ENCODE measurements at places on chromosomes 5 and 9.

GRCh38 chr5:133234273-133234672 is 182.5 kb downstream of the HSPA4 start:
- no peak for DNase-seq

- DNase-seq: no peak
These were observed 101.5 kb downstream of the SPATA31D1 start for GRCh38 chr9:82090046-82090445.

DNA sequence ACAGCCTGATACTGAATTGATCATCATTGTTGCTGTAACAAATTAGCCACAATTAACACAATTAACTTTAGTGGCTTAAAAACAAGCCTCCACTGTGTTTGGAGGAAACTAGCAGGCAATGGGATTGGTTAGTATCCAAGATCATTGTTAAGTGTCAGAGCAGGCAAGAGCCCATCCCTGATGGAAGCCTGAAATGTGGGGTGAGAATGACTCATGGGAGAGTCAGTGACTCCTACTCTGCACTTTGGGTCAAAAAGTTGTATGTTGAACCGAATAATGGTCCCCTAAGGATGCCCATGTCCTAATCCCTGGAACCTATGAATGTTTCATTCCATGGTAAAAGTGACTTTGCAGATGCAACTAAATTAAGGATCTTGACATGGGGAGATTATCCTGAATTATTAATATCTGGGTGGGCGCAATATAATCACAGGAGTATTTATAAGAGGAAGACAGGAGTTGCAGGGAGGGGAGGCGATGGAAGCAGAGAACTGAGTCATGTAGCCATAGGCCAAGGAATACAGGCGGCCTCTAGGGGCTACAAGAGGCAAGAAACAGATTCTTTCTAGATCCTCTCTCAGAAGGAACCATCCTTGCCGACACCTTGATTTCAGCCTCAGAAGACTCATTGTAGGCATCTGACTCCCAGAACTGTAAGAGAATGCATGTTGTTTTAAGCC is 28.8 kb downstream of the ALG2 start:
- DNase-seq: no peak

DNA sequence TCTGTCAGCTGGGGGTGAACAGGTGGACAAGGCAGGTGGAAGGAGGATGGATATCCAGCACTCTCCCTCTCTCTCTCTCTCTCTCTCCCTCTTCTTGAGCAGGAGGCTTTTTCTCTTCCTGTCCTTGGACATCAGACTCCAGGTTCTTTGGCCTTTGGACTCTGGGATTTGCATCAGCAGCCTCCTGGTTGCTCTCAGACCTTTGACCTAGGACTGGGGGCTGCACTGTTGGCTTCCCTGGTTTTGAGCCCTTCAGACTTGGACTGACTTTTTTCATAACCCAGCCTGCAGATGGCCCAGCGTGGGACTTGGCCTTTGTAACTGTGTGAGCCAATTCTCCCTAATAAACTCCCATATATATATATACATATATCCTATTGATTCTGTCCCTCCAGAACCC is 35.0 kb upstream of the SEMA4D start:
- no peak for DNase-seq

- no peak for DNase-seq
These were observed 546.4 kb upstream of the ARRDC3 start for GRCh38 chr5:91929522-91929817.

GRCh38 chr5:98064118-98064685 is 709.3 kb upstream of the RGMB start:
- no peak for DNase-seq

GRCh38 chr9:134366223-134367031 is 40.2 kb downstream of the RXRA start:
- peak; percentile 44 for DNase-seq

DNA sequence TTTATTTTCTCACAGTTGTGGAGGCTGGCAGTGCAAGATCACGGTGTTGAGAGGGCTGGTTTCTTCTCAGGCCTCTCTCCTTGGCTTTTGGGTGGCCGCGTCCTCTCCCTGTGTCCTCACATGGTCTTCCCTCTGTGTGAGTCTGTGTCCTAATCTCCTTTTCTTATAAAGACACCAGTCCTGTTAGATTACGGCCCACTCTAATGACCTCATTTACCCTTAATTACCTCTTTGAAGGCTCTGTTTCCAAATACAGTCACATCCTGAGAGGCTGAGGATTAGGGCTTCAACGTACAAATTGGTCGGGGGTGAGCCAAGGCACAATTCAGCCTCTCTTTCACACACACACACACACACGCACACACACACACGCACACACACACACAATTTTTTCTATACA is 73.0 kb downstream of the UGCG start:
- DNase-seq: no peak

- no peak for DNase-seq
These were observed 279.9 kb upstream of the TARS1 start for GRCh38 chr5:33160871-33161270.

DNA sequence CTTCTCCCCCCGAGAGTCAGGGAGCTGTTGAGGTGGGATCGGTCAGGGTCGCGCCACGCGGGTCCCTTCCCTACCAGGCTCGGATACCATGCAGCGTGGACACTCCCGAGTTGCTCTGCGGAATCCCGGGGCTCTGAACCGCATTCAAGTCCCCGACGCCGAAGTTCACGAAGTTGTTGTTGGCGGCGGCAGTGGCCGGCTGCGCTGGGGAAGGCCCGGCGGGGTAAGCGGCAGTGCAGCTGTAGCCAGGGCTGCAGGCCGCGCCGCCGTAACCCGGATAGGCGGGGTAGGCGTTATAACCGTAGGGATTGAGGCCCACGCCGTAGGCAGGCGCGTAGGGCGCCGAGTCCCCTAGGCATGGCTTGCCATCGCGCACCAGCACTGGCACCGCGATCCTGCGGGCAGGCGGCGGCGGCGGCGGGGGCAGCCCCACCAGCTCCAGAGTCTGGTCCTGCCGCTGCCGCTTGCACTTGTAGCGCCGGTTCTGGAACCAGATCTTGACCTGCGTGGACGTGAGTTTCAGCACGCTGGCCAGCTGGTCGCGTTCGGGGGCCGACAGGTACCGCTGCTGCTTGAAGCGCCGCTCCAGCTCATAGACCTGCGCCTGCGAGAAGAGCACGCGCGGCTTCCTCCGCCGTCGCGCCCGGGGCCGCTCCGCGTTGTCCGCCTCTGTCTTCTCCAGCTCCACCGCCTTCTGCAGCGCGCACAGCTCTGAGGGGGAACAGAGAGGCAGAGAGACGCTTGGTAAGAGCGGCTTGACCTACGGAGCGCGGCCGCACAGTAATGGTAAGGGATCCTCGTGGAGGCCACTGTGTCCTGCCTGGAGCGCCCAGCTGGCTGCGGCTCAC is 2.3 kb downstream of the NKX2-5 start:
- no peak for DNase-seq

- DNase-seq: no peak
These were observed 310.5 kb downstream of the PLK2 start for GRCh38 chr5:58149345-58149744.

DNA sequence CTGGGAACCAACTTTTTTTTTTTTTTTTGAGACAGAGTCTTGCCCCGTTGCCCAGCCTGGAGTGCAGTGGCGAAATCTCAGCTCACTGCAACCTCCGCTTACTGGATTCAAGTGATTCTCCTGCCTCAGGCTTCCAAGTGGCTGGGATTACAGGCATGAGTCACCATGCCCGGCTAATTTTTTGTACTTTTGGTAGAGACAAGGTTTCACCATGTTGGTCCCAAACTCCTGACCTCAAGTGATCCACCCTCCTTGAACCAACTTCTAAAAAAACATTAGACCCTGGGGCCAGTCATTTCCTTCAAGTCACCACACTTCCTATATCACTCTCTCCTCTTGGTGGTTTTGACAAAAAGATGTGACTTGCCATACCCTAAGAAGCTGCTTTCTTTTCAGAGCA is 10.9 kb upstream of the SHROOM1 start:
- DNase-seq: no peak

GRCh38 chr9:98834386-98834785 is 26.9 kb downstream of the GALNT12 start:
- DNase-seq: no peak

DNA sequence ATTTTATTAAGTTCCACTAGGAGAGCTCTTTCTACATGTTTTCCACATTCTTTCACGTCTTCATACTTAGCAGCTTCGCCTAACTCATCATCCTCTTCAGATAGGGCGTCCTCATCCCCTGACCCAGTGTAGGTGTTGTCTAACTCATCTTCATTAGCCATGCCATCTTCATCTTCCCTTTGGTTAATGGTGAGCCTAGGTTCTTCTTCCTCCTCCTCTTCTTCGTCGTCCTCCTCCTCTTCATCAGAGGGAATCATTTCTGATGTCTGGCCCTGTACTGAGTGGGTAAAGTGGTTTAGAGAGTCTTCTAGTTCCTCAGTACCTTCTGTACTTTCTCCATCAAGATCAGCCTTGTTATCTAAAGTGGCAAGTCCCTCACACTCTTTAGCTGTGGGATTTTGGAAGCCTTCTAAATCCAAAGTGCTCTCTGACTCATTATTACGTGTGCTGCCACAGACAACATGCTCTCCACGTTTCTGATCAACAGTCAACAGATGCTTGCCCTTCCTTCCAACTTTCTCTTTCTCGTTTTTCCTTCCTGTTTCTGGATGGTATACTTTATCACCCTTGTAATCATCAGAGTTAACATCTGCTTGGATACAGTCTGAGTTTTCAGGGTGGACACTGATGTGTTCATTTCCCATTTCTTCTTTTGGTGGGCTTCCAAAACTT is 31.1 kb downstream of the TUT7 start:
- DNase-seq: no peak

- no peak for DNase-seq
These were observed 267.7 kb upstream of the SMARCA2 start for GRCh38 chr9:1747417-1747967.

DNA sequence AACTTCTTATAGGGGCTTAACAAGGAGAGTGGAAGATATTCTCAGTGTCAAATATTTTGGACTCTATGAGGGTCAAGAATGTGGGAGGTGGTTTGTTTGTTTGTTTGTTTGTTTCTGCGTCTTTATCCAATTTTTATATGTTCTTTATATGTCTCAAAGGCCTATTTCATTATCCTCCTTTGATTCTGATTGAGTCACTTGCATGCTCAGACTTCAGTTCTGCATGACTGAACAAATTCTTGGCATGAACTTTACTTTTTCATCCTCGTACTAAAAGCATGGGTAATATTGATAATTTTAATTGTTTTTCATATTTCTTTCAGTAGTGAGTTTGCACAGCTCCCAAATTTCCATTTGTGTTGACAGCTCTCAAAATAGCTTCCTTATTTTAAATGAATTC is 19.2 kb upstream of the ERBIN start:
- DNase-seq: no peak

GRCh38 chr9:74133921-74134320 is 363.2 kb upstream of the RORB start:
- DNase-seq: no peak

DNA sequence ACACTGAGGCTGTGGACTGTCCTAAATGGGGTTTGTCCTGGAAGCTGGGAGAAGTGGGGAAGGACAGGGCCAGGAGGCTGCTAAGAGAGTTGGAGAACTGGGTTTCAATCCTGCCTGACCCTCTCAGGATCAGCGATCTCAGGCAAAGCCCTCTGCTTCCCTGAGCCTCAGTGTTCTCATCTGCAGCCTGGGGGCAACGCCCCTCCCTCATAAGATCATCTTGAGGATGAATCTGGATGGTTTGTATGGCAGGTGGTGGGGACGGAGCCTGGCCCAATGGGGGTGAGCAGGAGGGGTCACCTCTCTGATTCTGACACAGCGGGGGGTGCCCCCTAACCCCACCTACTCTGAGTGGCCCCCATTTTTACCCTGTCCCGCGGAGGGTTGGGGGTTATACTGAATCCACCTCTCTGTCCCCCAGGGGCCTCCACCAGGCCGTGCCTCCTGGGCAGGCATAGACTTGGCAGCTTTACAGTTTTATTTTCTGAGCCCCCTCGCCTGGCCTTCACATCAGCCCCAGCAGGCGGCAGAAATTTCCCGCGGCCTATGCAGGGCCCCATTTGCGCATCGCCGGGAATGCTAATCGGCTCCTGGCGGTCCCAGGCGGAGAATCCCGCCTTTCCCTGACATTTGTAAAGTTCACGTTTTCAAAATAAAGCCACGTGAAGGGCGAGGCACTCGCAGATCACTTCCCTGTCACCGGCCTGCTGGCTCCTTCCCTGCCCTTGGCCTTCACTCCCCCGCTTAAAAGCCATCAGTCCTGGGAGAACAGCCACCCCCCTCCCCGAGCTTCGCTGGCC is 17.8 kb upstream of the LAMC3 start:
- DNase-seq: no peak

- DNase-seq: no peak
These were observed 4.9 kb upstream of the NXNL2 start for GRCh38 chr9:88530051-88530450.

GRCh38 chr9:19223724-19224123 is 6.8 kb upstream of the DENND4C start:
- DNase-seq: no peak

DNA sequence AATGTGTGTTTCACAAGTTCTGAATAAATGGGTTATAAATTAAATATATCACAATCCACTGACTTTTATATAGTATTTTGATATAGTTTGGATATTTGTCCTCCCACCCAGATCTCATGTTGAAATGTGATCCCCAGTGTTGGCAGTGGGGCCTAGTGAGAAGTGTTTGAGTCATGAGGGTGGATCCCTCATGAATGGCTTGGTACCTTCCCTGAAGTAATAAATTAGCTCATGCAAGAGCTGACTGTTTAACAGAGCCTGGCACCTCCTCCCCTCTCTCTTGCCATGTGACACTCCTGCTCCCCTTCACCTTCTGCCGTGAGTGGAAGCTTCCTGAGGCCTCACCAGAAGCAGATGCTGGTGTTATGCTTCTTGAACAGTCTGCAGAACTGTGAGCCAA is 127.9 kb upstream of the PALM2AKAP2 start:
- no peak for DNase-seq

DNA sequence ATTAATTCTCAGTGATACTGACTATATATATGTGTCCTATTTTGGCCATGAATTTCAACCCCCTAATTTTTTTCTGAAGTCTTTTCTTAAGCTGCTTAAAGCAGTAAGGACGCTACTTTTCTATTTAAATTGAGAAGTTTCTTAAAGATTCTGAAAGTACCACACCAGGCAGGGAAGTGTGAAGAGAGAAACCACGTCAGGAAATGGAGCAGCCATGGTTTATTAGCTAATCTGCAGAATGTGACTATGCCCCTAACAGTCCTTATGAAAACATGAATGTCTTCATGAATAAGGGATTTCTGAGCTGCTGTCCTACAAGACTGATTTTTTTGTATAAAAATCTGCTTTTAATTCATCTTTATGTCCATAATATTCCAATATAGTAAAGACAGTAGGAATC is 1724.3 kb upstream of the C9orf72 start:
- no peak for DNase-seq

- no peak for DNase-seq
These were observed 18.9 kb downstream of the CARD19 start for GRCh38 chr9:93114984-93115335.

- no peak for DNase-seq
These were observed 729 bp upstream of the TMEM38B start for GRCh38 chr9:105693435-105694189.

DNA sequence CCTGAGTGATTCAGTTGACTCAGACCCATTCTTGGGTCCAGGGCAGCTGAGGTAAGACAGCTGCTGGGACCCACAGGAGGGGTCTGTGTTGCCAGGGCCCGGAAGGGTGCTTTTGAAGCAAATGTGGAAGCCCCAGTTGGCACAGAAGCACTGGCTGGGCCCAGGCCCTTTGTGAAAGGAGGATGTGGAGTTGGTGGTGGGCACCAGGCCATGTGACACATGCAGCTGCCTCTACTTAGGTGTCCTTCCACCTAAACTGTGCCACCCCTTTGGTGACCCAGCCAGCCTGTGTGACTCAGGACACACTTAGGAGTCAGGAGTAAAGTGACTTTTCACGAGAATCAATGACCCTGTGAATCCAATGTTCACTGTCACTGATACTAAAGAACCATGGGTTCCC is 114.3 kb upstream of the SLC25A48 start:
- no peak for DNase-seq

Data from bone marrow (tissue), 2 donors.